ENCODE measurements at places on chromosomes 1 and 21.

DNA sequence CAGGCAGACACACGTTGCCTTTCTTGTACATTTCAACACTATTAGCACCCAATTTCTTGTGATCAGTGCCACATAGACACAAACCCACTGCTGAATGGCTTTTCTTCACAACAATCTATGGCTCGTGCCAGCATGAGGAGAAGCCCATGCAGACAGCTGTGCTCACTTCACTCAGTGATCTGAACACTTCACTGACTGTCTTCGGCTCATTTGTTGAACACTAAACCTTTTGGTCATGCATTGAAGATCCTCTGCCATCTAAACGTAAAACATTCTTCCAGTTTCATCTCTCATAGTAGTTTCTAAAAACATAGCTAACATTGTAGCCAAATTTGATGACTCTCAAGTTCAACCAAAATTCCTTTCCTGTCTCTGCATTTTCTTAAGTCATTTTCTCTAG is 331.0 kb upstream of the ZP4 start:
- DNase-seq: no peak

DNA sequence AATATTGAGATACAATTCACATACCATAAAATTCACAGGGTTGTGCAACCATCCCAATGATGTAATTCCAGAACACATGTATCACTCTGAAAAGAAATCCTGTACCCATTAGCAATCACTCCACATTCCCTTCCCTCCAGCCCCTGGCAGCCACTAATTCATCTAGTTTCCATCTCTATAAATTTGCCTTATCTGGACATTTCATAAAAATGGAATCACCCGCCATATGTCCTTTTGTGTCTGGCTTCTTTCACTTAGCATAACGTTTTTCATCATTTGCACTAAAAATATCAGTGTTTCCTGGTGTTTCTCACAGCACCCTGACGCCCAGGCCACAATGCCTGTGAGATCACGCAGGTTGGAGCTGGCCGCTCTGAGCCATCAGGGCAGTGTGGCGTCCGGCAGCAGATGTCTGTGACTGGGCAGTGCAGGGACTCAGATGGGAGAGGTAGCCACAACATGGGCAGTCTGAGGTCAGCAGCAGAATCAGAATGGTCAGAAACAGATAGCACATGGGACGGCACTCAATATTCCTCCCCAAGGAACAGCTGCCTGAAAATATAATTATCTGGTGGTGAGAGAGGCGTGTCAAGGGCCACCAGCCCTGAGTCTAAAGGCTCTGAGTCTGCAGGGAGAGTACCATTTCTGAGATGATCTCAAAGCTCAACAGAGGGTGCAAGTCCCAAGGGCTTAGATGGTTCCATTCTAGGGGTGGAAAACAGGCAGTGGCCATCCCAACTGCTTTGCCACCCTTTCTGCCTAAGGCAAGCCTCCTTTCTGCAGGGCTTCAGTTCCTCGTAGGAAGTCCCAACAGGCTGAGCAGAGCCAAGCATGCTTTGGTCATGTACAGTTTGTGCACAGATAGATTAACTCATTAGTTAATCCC is 129.4 kb upstream of the EDN2 start:
- no peak for DNase-seq

GRCh38 chr1:230570724-230571360 is 71.4 kb upstream of the COG2 start:
- no peak for DNase-seq

DNA sequence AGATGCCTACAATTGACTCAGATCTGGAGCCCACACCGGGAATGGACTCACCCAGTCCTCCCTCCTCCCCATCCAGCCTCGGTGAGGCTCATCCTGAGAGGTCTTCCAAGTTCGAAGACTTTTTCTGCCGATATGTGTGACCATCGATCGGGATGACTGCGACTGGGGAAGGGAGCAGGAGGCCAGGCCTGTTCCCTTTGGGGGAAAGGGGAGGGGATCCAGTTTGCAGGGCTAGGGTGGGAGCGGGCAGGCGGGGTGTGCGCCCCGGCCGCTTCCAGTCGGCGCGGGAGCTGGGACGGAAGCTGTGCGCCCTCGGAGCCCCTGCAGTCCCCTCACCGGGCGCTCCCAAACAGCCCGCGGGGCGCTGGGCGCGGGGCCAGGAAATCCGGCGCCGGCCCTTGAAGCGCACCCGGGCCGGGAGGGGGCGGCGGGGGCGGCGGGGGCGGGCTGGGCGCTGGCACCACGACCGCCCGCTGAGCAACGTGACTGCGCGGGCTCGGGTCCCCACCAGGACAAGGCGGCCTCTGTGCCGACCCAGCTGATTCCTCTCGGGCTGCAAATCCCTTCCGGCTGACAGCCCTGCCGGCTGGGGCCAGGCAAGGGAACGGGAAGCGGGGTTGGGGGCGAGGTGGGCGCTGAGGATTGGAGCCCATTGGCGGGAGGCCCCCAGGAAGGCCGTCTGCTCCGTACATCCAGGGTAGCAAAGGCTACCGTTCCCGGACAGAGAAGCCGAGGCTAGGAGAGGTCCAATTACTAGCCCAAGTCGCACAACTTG is 103.9 kb downstream of the EBNA1BP2 start:
- peak; percentile 65 for DNase-seq

Data from H9 (cell line).